Activated naive CD4-positive, alpha-beta T cell treated with anti-CD3 and anti-CD28 coated beads for 36 hours (primary cell): ENCODE measurements at places on chromosomes 3 and 15.

- DNase-seq, result no peak
Measured at GRCh38 chr15:22872936-22873701, 34.7 kb downstream of the NIPA2 start.

DNA sequence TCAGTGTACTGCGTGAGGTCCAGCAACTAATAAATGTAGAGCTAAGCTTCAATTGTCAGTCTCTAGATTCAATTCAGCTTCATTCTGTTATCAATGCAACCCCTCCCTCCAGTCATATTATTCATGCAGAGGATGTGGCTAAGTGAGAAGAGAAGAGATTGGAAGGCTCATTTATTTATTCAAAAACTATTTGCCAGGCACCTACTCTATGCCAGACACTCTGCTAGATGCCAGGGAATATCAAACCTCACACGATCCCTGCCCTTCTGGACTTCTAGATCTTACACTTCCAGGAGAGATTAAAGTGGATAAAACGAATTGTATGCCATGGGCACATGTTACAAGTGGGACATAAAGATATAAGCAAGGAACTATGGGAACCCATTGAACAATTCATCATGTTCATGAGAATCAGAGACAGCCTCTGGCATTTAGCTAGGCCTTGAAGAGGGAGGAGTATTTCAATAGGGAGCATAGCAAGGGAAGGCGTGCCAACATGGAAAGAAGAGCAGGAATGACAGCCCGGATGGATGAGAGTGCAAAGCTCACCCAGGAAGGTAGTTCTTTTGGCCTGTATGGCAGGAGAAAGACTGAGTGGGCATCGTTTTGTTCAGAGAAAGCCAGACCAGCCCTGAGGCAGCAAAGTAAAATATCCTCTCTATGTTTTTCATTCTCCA, 75.4 kb downstream of the FGF12 start:
- DNase-seq, result no peak

DNA sequence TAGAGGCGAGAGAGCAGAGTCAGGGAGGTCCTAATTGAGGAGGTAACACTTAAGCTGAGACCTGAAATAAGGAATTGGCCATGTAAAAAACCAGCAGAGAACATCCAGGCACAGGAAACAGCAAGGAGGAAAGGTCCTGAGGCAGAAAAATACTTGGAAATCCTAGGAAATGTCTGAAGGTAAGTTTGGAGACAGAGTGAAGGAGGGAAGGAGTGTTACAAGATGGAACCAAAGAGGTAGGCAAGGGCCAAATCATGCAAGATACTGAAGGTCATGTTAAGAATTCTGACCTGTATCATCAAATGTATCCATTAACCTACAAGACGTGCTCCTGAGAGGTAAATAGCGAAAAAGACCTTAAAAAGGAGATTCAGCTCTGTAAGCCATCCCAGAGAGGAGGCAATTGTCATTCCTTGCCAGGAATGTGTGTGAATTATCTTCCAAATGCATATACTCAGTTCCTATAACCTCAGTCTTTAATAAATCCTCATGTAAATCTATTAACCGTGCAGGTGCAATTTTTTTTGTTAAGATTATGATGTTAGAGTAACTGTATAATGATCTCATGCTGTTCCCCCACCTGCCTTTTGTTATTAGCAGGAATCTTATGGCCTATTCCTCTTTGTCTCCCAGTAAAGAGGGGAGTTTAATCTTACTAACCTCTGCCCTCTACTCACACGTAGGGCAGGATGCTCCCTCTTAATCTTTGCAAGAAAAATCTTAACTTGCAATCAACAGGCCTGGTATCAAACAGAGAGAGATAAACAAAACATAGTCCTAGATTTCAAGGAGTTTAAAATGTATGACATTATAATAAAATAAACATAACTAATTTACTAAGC, 166.9 kb downstream of the ULK4 start:
- no peak for DNase-seq

DNA sequence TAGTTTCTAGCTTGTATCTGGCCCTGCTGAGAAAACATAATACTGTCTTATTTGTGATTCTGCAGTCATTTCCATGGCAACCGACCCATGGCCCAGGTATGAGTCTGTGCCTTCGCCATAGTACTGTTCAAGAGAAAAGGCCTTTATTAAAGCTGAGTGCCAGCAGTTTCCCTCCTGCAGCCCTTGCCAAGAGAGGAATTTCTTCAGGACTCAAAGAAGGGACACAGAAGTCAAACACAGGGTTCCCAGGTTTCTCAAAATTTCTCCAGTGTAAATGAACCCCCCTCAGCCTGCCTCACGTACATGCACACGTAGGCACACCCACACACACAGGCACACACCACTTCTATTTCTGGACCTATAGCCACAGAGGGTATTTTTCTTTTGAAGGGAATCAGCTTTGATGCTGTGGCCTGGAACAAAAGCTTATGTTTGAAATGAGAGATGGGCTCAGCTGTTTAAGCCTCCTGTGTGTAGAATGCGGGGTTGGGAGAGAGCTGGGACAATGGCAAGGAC, 269.2 kb downstream of the PDCD6IP start:
- no peak for DNase-seq

DNA sequence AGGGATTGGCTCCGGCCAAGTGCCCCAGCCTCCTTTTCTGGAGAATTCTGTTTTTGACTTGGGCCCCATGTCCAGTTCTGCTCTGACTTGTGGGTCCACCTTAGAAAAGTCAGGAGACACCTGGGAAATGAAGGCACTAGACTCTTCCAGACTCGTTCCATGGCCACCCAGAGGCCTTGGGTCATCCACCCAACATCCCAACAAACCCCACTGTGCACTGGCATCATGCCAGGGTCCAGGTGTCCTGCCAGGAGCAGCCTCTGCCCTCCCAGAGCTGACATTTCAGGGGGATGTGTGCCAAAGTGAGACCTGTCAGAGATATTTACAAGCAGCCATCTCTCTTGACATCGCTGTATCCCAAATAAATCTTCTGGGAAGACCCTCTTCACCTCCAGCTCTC, 13.2 kb downstream of the SPATA12 start:
- DNase-seq, result no peak

DNA sequence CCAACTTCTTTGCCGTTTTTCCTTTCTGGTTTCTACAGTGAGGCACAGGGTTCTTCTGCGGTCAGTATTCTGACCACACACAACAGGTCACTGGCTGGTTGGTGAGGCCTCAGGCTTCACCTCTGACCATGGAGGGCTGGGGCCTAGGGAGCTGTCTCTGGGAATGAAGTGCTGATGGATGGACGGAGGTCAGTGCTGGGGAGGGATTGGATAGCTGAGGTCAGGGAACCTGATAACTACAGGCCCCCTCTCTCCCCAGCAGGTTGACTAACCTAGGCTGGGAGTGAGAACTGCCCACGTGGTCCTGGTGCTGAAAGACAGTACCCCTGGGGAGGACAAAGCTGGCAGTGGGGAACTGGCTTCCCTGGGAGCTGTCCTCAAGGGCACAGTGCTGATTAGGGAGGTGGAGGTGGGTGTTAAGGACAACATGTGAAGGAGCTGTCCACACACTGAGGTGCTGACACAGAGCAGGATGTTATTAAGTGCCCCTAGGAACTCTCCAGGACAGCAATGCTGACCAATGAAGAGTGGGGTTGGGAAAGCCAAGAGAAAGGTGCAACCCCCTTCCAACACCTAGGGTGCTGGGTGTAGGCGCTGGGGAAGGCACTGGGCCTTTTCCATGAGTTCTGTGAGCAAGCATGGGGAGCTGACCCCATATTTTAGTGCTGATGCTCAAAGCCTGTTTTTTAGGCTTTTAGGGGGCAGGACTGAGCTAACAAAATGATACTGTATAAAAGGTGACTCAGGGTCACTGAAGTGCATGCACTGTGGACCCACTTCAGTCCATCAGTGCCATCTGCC, 45.2 kb downstream of the ATP2B2 start:
- peak; percentile 86 for DNase-seq
